ENCODE measurements at places on chromosomes 2 and 18.

- DNase-seq = no peak
Observed at GRCh38 chr2:88698498-88699233, 7.2 kb downstream of the RPIA start.

GRCh38 chr18:30432349-30432748, 610.2 kb downstream of the DSC3 start:
- DNase-seq = no peak

GRCh38 chr2:180955101-180955500, 25.3 kb upstream of the UBE2E3 start:
- no peak for DNase-seq

GRCh38 chr2:56185582-56186046, 1.8 kb downstream of the CCDC85A start:
- DNase-seq = peak; percentile 79

- DNase-seq = no peak
Observed at GRCh38 chr2:8151888-8152287, 530.0 kb upstream of the ID2 start.

- DNase-seq = peak; percentile 36
Observed at GRCh38 chr2:16890081-16890480, 224.4 kb upstream of the CYRIA start.

DNA sequence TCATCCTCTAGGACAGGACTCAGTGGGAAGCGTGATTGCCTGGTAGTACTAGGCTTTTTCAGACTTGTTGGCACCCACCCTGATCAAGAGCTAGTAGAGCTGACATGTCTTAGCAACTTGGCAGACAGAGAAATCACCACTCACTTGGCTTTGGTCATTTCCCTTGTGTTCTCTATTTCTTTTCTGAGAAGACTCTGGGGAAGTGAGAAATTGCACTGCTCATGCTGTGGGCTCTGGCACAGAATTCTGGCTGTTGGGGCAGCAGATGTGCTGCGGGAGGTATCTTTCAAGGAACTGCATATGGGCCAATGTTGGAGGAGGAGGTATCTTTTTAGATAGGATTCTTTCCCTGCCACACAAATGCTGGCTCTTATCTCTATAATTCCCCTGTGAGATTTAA, 529.1 kb upstream of the MEX3C start:
- DNase-seq = no peak
